ENCODE measurements at places on chromosomes 2 and 18. TPM values are rescaled to one million over a fixed set of nuclear protein-coding genes. Genes with fewer than 3 reads are reported as not detected.

The DCDC2C gene
- not detected for total RNA-seq

The TTR gene
- total RNA-seq: not detected

The KIF1A gene
- under 0.01 TPM for total RNA-seq

The LONRF2 gene
- total RNA-seq: under 0.01 TPM

The OSR1 gene
- 1.5 TPM for total RNA-seq

The SLC11A1 gene
- total RNA-seq: 0.09 TPM

The CCDC85A gene
- 0.69 TPM for total RNA-seq

The IL36B gene
- not detected for total RNA-seq

The LINC00305 gene
- not detected for total RNA-seq

The SOWAHC gene
- 9.9 TPM for total RNA-seq

The ALPI gene
- not detected for total RNA-seq

The DNAJB2 gene
- total RNA-seq: 20.8 TPM

The TIGD1 gene
- total RNA-seq: 0.98 TPM

The COPS7B gene
- 13.5 TPM for total RNA-seq

The IL1RN gene
- not detected for total RNA-seq

The USP14 gene
- 16.6 TPM for total RNA-seq
